ENCODE measurements at places on chromosomes 5 and 9. TPM values are rescaled to one million over a fixed set of nuclear protein-coding genes. Genes with fewer than 3 reads are reported as not detected.

DNA sequence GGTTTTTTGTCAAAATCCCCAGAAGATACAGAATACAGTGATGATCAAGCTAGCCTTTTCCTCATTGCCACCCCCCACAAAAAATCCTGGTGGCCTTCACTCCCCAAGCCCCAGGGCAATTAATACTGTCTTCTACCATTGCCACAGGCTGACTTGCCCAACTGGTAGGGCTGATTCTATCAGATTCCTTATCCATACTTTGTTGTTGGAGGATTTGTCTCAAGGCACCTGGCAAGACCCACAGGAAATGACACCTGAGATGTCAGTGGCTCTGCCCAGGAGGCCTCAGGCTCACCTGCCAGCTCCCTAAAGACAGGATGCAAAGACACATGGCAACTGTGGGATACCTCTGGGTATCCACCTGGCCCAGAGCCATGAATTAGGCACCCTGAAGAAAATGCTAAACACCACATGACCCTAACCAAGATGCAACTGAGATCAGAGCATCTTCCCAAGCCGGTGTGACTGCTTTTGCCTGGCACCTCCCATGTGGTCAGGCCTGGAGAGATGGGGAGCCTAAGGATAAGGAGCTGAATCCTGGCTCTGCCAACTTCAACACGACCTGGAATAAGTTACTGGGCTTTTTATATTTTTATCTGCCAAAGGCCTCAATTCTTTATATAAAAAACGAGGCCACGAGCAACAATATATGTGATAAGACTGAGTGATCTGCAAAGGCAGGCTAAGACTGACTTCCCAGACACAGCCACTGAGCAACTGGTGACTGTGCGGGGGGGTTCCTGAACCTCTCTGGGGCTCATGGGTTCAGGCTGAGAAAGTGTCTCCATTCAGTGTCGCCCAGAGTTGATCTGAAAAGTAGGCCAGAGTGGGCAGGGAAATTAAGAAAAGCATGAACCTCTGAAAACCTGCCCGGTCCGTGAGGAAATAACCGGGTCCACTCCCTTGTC lies 944 bp downstream of the ATOX1 start:
- DNase-seq: no peak

DNA sequence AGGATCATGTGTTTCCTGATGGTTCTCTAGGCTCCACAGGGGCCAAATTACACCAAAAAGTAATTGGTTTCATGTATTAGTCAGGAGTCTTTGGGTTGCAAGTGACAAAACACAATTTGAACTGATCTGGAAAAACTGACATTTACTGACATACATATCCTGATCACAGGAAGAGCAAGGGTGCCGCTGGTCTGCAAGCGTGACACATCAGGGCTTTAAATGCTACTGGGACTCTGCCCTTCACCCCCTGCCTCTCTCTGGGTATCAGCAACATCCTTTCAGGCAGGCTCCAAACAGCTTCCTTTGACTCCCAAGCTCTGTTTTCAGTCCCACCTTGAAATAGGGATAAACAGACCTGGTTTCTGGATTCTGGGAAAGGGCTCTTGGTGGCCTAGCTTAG lies 197.5 kb downstream of the PALM2AKAP2 start:
- no peak for DNase-seq

DNA sequence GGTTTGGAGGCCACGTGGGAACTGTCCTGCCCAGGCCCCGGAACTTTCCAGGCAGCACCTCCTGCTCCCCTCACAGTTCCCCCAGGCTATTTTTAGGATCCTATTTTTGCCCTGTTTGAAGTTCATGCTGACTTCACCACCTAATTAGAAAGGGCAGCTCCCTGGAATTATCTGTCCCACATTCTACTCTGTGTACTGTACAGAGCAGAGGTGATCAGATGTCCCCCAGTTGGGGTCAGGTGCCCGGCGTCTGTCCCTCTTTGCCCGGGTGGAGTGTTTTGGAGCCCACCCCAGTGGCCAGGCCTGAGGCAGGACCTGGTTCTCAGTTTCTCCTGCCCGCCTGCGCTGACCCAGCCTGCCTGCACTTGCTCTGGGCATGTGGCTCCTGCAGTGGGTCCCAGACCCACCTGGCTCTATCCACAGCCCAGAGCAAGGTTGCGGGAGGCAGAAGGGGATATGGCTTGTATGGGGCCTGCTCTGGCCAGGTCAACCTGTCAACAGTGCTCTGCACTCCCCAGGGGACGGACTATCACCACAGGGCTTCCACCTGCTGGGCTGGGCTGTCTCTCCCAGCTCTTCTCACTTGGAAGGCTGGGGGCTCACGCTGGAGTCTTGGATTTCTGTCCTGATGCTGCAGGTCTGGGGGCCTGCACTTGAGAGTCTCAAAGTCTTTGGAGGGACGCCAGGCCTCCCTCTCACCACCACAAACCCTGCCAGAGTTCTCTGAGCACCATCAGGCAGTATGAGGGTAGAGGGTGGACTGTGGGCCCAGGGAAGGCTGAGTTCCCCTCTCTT lies 268.3 kb downstream of the GADD45G start:
- no peak for DNase-seq

DNA sequence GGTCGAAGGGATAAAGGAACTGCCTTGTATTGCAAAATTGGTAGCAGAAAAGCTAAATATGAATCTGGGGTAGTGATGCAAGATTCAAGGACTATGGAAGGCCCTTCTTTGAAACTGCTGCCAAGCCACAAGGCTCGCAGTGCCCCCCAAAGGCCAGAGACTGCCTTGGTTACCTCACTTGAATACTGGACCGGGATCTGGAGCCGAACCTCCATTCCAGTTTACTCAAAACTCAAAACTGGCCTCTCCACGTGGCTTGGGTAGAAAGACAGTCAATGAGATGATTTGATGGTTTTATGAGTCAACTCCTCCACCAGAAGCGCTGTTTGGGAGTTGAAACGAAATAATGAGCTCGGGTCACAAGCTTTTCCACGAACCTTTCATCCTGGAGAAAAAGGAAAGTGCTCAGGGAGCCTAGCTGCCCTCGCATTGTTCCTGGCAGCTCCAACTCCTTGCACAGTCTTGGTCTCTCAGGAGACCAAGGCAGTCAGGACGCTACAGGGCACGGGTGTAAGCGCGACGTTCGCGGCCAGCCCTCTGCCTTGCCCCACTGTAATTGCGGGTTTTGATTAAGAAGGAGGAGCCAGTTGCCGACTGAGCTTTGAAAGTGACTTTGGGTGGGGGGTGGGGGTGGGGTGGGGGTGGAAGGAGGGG lies 2.8 kb downstream of the ST8SIA4 start:
- DNase-seq: no peak

DNA sequence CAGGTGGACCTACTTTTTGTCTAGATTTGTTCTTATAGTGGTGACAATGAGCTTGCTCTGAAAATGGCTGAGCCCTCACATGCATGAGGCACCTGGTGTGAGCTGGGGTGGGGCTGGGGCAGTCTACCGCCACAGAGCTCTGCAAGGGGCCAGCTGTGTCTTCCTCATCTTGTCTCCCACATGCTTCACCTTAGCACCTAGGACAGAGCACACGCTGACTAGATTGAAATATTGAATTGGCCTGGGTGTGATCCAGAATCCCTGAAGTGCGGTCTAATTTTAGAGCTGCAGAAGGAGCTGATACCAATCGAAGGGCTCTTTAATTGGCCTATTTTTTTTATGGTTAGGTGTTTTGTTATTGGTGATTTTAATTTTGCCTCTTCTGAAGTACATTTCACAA lies 126.1 kb upstream of the NFIB start:
- no peak for DNase-seq

- no peak for DNase-seq
These were observed 50.5 kb downstream of the TBCA start for GRCh38 chr5:77725616-77726015.

GRCh38 chr5:42949348-42950115 lies 90.6 kb downstream of the ANXA2R start:
- no peak for DNase-seq

- no peak for DNase-seq
These were observed 26.3 kb upstream of the CDKN2AIPNL start for GRCh38 chr5:134437847-134438581.

- DNase-seq: no peak
These were observed 71.7 kb downstream of the KCNT1 start for GRCh38 chr9:135773530-135774238.

DNA sequence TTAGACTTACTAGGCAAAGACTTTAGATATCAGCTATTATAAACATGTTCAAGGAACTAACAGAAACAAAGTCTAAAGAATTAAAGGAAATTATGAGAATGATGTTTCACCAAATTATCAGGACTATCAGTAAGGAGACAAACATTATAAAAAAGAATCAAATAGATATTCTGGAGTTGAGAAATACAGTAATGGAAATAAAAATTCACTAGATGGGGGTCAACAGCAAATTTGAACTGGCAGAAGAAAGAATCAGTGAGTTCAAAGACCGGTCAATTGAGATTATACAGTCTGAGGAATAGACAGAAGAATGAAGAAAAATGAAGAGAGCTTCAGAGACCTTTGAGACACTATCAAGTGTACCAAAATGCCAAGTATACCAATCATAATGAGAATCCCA lies 9.6 kb upstream of the IL13 start:
- no peak for DNase-seq

Gene TRIM36
- 0.22 TPM for total RNA-seq

Gene CCDC192
- total RNA-seq: not detected

All from SJSA1 (cell line).